ENCODE measurements at places on chromosomes 1 and 21. TPM values are rescaled to one million over a fixed set of nuclear protein-coding genes. Genes with fewer than 3 reads are reported as not detected.

The CXADR gene
- 2.0 TPM for total RNA-seq

The OR2T1 gene
- not detected for total RNA-seq

The CACHD1 gene
- total RNA-seq: 4.1 TPM

The TNFAIP8L2 gene
- not detected for total RNA-seq

The OLIG2 gene
- not detected for total RNA-seq

The SRGAP2C gene
- 25.3 TPM for total RNA-seq

The PKLR gene
- total RNA-seq: not detected

The RGSL1 gene
- total RNA-seq: not detected

The LCE1F gene
- not detected for total RNA-seq

The HES4 gene
- total RNA-seq: 0.85 TPM

The C1orf226 gene
- total RNA-seq: under 0.01 TPM

The AKNAD1 gene
- total RNA-seq: not detected

The BMP8B gene
- not detected for total RNA-seq

Data from smooth muscle cell of bladder (primary cell).